Large intestine (tissue), 12 donors: ENCODE measurements at places on chromosomes 6 and 20.

- DNase-seq, result no peak
Observed at GRCh38 chr6:37928217-37928616, 108.7 kb downstream of the ZFAND3 start.

DNA sequence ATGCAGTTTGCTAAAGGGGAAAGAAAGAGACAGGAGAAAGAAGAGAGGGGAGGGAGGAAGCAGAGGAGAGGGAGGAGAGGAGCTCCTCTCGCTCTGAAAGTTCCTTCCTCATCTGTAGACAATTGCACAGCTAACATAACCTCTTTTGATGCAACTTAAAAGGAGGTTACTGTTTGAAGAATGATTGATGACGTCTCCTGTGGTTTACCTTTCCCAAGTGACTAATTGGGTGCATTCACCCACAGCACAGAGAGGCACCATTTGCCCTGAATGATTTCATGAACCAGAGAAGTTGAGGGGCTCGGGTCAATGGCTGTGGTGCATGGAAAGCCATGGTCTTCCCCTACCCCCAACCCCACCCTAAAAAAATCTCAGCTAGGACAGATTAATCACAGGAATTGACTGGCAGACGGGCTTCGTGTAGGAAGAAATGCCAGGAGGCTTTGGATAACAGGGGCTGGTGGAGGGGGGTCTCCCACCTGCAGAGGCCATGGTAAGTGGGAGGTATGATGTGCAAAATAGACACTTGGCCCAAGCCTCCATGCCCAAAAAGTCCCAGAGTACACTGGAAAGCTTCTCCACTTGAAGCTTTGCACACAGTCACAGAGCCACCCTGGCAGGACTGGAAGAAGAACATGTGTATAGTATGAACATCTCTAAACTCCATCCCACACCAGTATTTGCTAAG is 213.7 kb downstream of the ANKRD60 start:
- no peak for DNase-seq

DNA sequence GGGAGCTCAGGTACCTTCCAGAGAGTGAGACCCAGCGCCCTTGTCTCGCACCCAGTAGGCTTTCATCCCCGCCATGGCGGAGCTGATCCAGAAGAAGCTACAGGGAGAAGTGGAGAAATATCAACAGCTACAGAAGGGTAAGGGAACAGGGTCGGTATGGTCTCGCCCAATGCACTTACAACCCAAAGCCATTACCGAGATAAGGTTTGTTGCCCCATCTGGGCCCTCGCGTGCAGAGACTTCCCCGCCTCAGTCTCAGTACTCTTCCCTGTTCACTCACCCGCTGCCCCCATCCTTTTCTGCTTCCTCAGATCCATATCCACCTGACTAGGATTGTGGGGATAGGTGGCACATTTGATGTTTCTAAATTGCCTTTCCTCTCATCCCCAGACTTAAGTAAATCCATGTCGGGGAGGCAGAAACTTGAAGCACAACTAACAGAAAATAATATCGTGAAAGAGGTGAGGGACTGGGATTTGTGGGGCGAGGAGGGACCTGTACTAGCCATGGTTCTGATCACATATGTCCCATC is 449 bp downstream of the PFDN6 start:
- no peak for DNase-seq

DNA sequence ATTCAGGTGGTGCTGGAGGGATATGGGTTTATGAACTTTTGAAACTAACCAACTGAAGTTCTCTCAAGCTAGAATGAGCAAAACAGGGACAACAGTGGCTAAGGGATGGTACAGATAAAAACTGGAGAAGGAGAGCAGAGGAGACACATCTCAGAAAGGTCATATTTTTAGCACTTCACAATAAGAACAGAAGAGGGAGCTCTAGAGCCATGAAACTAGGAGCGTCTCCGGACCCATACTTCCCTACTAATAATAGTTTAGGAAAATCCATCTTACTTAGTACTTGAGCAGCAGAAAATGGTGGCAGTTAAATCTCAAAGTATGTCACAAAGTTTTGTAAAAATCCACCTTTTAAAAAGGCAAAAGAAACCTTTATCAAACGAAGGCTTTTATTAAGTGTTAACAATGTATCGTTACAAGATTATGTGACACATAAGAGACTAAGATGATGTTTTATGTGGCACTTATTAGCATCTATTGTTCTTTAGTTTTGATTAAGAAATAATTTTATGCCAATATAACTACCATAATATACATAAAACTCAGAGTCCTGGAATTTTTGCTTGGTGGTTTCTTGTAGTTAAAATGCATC is 278.6 kb downstream of the TBC1D32 start:
- no peak for DNase-seq

DNA sequence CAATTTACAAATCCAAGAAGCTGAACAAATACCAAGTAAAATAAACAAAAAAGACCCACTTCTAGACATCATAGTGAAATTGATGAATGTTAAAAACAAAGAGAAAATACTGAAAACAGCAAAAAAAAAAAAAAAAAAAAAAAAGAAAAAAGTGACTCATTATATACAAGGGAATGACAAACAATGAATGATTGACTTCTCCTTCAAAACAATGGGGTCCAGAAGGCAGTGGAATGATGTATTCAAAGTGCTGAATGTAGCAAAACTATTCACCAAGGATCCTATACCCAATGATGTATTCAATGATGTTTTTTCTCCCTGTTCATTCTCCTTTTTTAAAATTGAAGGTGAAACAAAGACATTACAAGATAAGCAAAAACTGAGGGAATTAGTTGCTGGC is 650.0 kb downstream of the UTRN start:
- DNase-seq, result no peak

GRCh38 chr6:18472941-18473340 is 85.8 kb downstream of the RNF144B start:
- no peak for DNase-seq

DNA sequence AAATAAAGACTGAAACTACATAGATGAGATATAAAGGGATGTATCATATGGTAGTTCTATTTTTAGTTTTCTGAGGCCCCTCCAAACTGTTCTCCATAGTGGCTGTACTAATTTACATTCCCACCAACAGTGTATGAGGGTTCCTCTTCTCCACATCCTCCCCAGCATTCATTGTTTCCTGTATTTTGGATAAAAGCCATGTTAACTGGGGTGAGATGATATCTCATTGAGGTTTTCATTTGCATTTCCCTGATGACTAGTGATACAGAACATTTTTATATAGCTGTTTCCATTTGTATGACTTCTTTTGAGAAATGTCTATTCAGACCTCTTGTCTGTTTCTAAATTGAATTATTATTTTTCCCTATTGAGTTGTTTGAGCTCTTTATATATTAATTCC is 229.3 kb downstream of the RFPL4B start:
- no peak for DNase-seq

GRCh38 chr6:121765060-121765459 is 329.6 kb downstream of the GJA1 start:
- no peak for DNase-seq

- no peak for DNase-seq
Observed at GRCh38 chr6:146813554-146813953, 214.8 kb downstream of the ADGB start.

DNA sequence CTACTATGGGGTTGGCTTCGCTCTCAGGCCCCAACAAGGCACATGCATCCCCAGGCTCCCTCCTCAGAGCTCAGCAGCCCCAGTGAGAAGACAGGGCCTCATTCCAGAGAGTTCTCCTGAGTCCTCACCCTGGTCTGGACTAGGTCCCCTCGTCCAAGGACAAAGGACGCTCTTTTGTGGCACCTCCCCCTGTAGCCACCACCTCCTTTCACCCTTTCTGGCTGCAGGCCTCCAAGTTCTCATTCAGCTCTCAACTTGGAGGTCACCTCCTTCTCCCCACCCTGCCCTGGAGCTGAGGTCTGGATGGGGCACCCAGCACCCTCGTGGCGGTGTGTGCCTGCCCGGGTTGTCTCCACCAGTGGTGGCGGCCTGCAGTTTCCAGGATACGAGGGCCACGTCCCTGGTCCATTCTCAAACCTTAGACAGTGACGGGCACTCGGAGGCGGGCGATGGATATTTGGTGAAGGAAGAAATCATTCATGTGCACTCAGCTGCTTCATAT is 2.5 kb downstream of the UNC93A start:
- no peak for DNase-seq

DNA sequence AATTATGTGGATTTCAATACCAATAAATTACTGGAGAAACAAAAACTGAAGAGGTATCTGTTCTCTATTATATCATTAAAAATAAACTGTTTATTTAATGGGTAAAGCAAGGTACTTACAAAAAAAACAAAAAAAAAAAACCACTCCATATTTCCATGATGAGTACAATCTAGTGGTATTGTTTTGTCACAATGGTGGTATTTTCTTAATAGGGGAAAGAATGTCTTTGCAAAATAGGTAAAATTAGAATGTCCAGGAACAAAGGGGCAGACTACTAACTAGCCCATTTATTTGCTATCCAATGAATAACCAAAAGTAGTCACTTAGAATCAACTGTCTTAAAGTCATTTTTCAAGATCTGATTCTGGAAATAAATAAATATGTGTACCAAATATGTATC is 92.0 kb downstream of the ARHGAP18 start:
- DNase-seq, result no peak

DNA sequence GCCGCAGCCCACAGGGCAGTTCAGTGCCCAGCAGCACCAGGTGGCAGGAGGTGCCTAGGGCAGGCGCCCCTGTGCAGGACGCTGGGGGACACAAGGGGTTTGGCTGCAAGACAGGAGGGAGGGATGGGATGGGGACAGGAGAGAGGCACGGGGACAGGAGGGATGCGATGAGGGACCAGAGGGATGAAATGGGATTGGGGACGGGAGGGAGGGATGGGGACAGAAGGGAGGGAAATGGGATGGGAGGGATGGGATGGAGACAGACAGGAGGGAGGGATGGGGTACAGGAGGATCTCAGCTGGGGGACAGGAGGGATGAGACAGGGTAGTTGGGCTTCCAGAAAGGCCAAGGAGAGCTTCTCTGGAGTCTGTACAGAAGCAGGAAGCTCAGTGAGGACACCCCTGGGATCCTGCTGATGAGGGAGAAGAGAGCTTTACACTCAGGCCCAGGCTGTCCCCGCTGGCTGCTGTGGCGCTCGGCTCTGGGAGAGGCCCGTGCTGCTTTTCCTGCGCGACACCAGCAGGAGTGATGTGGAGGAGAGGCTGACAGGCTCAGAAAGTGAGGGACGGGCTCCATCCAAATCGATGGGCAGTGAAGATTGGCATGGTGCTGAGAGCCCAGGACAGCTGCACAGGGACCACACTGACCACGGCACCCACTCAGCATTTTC is 400.8 kb downstream of the SMOC2 start:
- no peak for DNase-seq

GRCh38 chr20:46399401-46399800 is 7.0 kb downstream of the ELMO2 start:
- peak; percentile 23 for DNase-seq

DNA sequence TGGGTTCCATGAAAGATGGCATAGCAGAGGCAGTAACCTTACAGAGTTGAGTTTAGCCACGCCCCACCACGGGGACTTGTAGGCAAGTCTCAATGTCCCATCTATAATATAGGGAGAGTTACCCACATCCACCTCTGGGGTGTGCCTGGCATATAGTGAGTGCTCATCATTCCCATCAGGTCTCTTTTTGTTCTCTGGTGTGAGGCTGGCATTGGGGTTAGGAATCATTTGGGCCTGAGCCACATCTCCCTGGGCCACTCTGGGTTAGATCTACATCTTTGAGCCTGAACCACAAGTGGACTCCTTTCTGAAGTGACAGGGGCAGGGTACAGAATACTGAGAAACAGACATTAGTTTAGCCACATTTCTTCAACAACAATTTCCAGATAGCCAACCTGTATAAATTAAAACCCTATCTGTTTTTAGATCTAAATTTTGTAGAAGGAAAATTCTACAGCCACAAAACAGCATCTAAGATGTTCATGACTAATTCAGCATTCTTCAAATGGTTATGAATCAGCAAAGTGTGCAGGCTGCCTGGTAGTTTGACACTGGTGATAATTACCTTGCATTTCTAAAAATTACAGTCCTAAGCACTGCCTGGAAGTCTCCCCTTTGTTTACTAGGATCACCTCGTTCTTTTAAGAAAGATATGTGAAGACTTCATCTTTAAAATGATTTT is 20.1 kb downstream of the RNF24 start:
- no peak for DNase-seq

GRCh38 chr6:161985876-161986423 is 712.1 kb upstream of the AGPAT4 start:
- no peak for DNase-seq

DNA sequence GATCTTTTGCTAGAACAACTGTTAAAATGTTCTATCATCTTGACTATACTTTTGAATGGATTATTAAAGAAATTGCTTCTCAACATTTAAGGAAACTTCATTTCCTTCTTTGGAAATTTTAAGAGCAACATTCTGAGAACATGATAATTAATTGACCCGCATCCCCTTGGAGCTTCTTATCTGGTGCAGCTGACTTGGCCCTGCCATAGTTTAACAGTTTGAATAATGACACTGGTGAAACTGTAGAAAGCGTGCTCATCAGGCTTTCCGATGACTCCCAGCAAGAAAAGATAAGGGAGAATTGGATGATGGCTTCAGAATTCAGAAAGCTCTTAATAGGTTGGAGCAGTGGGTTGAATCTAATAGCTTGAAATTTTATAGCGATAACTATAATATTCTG is 38.1 kb downstream of the SNX9 start:
- DNase-seq, result no peak

DNA sequence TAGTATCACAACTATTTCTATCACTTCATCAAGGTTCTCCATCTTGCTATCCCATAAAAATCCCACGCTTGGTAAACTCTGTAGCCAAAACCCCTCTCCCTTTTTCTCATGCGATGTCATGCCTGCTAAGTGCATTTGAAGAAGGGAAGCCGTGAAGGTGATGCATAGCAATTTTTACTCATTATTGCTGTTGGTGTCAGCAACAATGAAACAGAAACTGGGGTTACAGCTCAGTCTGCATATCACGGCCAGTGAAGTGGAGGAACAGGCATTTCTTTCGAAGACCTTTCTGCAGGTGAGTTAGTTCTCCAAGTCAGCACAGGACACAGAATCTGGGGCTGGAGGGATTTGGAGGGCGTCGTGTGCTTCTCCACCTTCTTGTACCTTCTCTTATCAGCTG is 5.8 kb downstream of the UNC93A start:
- DNase-seq, result no peak

DNA sequence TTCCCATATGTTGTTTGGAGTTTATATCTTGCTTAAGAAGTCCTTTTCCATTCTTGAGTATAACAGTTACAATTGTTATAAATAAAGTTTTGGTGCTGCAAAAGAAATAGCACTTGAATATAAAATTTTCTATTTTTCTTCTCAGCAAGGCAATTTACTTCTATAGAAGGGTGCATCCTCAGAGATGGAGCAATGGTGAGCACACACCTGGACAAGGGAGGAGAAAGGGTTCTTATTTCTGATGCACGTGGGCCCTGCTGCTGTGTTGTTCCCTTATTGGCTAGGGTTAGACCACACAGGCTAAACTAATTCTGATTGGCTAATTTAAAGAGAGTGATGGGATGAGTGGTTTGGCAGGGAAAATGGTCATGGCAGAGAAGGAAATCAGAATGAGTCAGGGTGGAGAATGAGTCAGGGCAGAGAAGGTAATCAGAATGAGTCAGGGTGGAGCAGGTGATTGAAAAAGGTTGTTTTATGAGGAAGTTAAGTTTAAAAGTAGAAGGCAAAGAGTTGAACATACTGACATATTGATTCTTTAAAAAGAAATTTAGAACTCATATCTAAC is 38.0 kb downstream of the CST8 start:
- no peak for DNase-seq
